Activated CD4-positive, alpha-beta T cell treated with anti-CD3 and anti-CD28 coated beads for 1 hour (primary cell): ENCODE measurements at places on chromosomes 2 and 18.

DNA sequence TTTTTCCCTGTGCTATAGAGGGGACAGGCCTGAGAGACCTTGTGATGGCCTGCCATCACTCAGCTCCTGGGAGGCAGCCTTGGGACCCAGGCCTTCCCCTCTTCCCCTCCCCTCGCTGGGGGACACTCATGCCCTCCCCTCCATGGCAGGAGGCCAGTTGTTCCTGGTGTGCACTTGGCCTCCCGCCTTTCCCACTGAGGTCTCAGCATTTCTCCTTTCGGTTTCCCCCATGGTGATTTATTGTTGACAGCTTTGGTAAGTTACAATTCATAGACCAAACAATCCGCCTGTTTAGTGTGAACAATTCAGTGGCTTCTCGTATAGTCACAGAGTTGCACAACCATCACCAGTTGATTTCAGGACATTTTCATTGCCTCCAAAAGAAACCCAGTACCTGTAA lies 10.2 kb upstream of the CNDP1 start:
- no peak for DNase-seq

DNA sequence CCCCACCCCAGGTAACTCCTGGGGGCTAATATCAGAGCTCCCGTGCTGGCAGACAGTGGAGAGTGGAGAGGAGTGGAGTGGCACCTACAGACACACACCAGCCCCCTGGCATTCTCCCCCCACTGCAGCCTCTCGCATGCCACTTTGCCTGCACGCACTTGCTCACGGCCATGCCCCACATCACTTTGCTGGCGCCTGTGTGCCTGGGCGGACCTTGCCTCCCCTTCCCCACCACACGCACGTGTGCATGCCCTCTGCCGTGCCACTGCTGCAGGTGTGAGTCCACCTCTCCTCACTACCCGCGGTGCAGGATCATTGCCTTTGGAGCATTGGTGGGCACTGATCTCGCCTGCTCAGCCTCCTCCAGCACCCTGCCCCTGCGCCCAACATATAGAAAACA lies 72.6 kb upstream of the DOK6 start:
- DNase-seq: no peak

DNA sequence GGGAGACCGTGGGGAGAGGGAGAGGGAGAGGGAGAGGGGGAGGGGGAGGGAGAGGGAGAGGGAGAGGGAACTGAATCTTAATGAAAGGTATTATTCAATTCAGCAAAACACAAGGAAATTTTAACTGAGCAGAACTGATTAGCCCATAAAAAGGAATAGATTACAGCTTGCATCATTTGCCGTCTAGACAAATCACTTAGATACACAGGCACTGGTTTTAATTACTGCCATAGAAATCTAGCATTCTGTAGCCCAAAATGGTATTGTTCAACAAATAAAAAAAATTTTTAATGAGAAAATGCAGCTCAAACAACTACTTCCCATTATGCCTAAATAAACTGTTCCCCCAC lies 7.9 kb upstream of the KCNF1 start:
- DNase-seq: no peak

DNA sequence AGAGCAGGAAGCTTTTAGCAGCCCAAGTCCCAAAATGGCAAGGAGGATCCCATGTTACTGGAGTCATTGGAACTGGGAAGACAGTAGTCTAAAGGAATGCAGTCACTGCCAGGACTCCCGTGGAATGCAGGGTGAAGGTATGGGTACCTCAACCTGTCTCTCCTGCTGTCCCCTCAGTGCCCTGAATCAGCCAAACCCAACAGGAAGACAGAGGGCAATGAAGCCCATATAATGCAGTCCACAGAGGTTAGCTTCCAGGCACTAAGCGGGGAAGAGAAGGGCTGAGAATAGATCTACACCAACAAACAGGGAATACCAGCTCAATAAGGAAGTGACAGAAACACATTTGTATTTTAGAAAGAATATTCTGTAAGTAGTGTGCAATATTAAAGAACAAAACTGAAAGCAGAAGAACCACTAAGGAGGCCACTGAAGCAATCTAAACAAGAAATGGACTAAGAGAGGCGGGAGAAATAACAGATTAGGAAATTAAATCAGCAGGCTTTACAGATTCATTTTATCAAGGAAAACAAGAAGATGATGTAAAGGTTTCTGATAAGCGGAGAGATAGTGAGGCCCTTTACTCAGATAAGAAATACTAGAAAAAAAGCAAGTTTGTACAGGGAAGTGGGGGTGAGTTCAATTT lies 8.3 kb downstream of the NEMP2 start:
- DNase-seq: no peak

DNA sequence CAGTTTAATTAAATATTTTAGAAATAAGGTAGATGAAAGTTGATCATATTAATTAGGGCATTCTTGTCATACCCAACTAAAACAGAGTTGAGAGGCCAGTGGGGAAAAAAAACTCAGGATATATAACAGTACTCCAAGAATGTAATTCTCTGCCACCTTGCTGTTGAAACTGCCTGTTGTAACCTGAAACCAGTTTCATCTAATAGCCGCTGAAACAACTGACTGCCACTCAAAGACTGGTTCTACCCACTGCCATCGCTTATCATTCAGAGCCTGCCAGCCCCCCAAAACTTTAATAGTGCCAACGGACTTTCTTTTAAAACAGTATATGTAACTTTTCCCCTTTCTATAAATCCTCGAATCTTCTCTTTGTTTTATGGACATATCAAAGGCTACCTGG lies 37.7 kb upstream of the FSIP2 start:
- no peak for DNase-seq
